AG04450 (cell line): ENCODE measurements at places on chromosomes 5 and 9.

GRCh38 chr5:159337016-159337955 lies 7.0 kb upstream of the IL12B start:
- no peak for DNase-seq

- no peak for DNase-seq
These were observed 205.1 kb downstream of the PCSK1 start for GRCh38 chr5:96227957-96228356.

DNA sequence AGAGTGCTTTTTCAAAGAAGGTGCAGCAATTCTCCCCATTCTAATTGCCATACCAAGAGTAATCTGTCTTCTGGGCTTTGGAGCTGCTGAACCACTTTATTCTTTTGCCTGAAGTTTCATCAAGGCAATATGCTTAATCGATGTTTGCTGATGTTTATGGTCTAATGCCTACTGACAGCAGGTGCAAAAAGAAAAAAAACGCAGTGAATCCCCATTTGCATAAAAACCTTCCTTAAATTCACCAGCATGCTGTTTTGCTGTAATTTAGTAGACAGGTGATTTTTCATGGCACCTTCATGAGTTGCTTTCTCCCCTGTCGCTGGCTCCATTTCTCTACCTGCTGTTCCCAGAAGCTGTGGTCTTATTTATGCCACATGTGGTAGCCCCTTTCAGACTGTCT lies 83.1 kb upstream of the MAST4 start:
- no peak for DNase-seq

DNA sequence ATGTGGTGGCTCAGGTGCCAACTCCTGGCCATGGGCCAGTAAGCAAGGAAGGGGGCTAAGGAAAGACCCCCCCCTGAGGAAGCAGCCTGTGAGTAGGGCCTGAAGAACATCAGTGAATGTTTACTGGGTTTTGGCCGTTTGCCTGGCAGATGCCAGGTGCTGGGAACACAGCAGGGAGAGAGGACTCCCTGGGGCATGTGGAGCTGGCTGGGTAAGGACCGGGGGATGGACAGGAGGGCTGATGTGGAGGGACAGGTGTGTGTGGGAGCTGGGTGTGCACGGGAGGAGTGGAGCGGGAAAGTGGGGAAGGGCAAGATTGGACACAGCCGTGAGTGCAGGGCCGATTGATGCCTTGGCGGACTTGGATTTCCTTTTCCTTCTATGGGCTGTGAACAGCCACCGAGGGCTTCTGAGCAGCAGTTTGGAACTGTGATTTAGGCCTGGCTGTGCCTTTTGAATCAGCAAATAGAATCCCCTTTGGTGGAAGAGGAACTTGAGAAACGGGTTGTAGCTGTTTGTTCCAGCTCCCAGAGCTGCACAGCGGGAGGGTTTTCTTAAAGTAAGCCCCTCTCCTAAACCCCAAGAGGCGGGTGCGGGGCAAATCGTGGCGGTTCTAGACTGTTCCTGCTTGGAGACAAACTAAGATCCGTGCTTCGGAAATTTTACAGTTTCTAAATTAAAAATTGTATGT lies 3.1 kb downstream of the HMCN2 start:
- DNase-seq: no peak
